SW 1271 (cell line): ENCODE measurements at places on chromosomes 16 and 17.

GRCh38 chr16:28585674-28586073 is 11.2 kb downstream of the SULT1A2 start:
- no peak for DNase-seq

- no peak for DNase-seq
Observed at GRCh38 chr17:70270554-70270953, 101.2 kb downstream of the KCNJ2 start.

DNA sequence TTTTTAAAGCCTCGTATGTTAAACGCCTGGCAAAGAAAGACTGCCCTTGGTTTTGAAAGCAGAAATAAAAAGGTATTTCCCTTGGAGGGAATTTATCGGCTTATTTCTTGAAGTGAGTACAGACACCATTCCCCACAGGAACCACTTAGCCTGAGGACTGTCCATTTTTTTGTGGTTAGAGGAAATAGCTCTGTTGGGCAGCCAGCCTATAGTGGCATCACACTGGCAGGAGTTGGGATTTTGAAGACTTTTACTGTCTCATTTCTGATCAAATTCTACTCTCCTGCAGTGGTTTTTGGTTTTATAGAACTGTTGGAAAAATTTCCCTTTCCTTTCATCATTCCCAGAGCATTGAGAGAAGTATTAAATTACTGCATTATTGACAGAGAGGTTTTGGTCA is 34.1 kb upstream of the CDC6 start:
- DNase-seq = no peak

DNA sequence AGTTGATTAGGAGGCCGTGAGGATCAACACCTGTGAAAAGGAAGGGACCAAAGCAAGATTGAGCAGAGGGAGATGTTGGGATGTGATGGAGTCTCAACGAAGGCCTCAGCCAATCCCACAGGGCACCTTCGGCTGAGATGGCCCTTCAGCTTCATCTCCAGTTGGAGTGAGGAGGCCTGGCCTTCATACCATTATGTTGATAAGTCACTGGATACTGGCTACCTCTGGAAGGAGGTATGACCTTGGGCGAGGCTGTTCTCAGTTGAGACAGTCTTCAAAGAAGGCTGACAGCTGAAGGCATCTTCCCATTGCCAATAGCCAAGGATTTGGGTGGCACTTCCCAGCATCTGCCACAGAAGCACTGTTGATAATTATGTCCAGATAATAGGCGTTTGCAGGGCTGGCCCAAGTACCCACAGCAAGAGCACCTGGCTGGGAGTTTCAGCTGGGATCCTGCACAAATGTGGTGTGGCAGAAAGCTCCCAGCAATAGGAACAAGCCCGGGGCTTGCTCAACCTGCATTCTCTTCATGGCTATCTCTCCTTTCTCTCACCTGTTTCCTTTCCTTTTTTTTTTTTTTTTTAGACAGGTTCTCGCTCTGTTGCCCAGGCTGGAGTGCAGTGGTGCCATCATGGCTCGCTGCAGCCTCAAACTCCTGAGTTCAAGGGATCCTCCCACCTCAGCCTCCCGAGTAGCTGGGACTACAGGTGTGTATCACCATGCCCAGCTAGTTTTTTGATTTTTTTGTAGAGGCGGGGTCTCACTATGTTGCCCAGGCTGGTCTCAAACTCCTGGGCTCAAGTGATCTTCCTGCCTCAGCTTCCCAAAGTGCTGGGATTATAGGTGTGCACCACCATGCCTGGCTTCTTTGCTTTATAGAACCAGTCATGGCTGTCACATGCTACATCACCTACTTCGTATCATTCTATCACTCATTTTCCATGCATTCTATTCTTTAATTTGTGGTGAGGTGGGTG is 18.2 kb upstream of the MAP3K14 start:
- no peak for DNase-seq

DNA sequence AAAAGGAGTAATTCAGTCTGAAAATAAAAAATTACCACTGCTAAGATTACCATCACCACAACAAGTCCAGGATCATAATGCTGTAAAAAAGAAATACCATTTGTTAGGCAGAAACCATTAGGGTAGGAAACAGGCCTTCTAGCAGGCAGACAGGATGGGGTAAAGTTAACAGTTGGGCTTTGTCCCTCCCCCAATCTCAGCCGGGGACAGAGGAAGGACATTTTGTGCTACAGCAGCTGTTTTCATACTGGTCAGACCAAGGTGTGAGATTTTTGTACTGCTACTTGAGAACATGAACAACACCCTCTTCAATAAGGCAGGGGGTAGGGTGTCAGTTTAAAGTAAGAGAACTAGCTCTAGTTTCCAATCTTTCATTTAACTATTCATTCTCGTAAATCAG is 49.2 kb upstream of the ITGA2B start:
- no peak for DNase-seq

DNA sequence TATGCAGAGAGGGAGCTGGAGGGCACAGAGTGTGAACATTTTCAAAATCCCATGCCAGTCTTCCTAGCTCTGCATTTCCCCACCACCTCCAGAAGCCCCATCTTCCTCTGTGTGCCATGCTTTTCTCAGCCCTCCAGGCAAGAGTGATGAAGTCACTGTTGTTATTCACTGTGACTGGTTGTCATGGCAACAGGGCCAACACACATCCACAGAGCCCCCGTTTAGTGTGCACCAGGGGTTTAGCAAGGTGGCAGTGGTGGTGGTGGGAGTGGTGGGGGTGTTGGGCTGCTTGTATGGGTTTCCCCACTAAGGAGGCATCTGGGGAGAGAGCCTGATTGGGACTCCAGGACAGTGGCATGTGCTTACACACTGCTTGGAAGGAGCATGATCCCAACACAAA is 309.9 kb upstream of the ASIC2 start:
- no peak for DNase-seq

DNA sequence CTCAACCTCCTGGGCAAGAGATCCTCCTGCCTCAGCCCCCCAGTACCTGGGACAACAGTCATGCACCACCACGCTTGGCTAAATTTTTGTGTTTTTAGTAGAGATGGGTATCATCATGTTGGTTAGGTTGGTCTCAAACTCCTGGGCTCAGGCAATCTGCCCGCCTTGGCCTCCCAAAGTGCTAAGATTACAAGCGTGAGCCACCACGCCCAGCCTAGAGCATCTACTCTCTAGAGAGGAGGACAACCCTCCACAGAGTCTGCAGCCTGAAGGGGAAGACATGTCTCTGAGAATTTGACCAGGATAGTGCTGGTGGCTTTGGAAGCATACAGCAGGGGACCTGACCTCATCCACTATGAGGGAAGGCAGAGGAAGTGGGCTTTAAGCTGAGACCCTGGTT is 4.7 kb upstream of the GRB2 start:
- no peak for DNase-seq

GRCh38 chr16:28623172-28623711 is 13.4 kb upstream of the SULT1A1 start:
- no peak for DNase-seq
